ENCODE measurements at places on chromosomes 16 and 17.

GRCh38 chr17:57285701-57286100 is 29.4 kb downstream of the MSI2 start:
- DNase-seq: no peak

- DNase-seq: no peak
These were observed 33.1 kb upstream of the MEIOC start for GRCh38 chr17:44623070-44623725.

GRCh38 chr16:19366391-19366790 is 51.3 kb upstream of the TMC5 start:
- DNase-seq: no peak

GRCh38 chr16:69424935-69425784 is 741 bp downstream of the CYB5B start:
- no peak for DNase-seq

- peak; percentile 95 for DNase-seq
These were observed 33.1 kb downstream of the ARL4D start for GRCh38 chr17:43431714-43432523.

DNA sequence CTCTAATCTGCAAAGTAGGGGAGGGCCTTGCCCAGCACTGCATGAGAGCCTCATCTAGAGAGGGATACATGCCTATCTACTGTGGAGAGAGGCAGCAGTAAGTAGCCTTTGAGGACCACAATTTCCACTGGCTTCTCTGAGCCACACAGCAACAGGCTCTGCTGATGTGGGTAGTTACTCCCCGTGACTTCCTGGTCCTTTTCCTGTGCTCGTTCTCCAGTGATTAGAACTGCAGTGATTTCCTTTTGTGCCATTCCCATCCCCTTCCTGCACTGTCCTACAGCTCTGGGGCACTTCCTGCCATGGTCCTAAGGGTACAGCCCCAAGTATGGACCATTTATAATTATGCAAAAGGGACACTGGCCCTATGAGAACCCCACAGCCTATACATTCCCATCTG is 3.0 kb downstream of the PLSCR3 start:
- DNase-seq: no peak

Data from NCI-H1436 (cell line).